ENCODE measurements at places on chromosomes 12 and 14.

- DNase-seq: no peak
Observed at GRCh38 chr12:53940443-53941014, 1.9 kb downstream of the HOXC13 start.

DNA sequence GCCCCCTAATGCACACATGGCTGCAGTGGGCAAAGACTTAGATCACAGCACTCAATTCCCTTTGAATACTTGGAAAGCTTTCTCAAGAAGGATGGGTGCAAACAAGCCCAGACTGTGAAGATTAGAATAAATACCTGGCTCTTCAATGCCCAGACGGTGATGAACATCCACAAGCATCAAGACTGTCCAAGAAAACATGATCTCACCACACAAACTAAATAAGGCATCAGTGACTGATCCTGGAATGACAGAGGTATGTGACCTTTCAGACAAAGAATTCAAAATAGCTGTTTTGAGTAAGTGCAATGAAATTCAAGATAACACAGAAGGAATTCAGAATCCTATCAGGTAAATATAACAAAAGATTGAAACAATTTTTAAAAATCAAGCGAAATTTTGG, 43.8 kb upstream of the ZDHHC17 start:
- DNase-seq: peak; percentile 61

DNA sequence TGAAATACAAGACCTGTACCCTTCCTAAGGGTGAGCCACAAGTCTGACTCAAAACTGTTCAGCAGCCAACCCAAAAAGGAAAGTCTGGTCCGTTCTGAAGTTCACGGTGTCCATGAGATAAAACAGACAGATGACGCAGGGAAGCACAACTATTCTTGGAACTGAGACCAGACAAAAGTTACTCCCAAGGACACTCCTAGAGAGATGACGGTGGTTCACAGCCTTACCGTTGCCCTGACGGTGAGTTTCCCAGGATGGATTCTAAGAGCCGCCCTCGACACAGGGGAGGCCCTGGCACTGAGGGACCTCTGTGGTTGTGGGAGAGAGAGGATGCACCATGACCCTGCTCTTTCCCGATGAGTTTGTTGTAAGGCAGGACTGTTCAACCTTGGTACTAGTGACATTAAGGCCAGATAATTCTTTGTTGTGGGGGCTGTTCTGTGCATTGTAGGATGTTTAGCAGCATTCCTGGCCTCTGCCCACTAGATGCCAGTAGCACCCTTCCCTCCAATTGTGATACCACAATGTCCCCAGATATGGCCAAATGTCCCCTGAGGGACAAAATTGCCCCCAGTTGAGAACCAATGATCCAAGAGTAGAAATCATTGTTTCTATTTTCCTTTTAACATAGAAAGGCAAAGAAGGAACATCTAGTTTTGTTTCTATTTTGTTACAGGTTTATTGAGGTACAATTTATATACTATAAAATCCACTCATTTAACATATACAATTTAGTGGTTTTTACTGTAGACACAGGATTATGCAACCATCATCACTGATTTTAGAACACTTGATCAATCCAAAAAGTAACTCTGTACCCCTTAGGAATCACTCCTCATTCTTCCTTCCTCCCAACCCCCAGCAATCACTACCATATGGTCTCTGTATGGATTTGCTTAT, 23.0 kb downstream of the OR10P1 start:
- DNase-seq: no peak

DNA sequence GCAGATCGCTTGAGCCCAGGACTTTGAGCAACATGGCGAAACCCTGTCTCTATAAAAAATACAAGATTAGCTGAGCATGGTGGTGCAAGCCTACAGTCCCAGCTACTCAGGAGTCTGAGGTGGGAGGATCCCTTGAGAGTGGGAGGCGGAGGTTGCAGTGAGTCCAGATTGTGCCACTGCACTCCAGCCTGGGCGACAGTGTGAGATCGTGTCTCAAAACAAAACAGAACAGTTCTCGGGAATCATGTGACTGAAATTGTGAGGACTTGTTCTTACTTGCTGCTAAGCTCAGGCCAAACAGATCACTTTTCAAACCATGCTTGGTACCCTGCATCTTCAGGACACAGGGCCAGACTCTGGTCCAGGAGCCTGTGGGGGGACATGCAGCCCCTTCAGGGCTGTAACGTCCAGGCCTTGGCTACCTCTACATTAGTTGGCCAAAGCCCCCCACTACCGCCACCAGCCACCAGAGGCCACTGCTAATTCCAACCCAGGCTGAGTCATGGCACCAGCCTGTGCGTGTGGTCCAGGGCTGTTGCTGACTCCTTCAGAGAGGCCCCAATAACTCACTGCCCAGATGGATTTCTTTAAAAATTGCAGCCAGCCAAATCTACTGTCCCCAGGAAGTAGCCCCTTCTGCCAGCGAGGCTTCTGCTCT, 33.4 kb upstream of the SYNDIG1L start:
- DNase-seq: peak; percentile 79

- peak; percentile 81 for DNase-seq
Observed at GRCh38 chr14:65168840-65169239, 66.5 kb upstream of the MAX start.

- DNase-seq: peak; percentile 78
Observed at GRCh38 chr12:112418608-112419296, at the start of gene PTPN11. TSS of gene PTPN11 (plus strand) at chr12:112418947. CDS start at chr12:112419112, 165 bp downstream.

DNA sequence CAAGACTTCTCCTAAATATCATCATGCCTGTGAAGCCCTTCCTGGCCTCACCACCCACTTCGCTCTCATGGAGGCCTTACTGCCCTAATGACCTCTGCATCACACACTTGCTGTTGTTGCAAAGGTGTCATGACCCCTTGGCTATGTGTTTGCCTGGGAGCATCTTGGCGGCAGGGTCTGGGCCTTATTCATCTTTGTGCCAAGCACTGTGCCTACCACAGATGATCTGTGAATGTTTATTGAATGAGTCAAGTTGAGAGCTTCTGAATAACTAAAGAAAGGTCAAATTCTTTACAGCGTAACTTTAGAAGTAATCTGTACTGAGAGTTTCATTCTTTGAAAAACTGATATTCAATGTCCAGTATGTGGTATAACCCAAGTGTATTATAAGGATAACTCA, 113.3 kb downstream of the TTC8 start:
- peak; percentile 20 for DNase-seq

GRCh38 chr12:64390275-64390851, at the start of gene C12orf56:
TSS of gene C12orf56 (minus strand) at chr12:64390758. CDS start at chr12:64390565, 193 bp downstream.
- DNase-seq: no peak

GRCh38 chr12:53636641-53637040, 10.5 kb upstream of the ATF7 start:
- no peak for DNase-seq

- no peak for DNase-seq
Observed at GRCh38 chr12:92044435-92044834, 101.2 kb downstream of the BTG1 start.

- no peak for DNase-seq
Observed at GRCh38 chr14:104442631-104443390, 136.8 kb upstream of the C14orf180 start.

GRCh38 chr14:105894125-105894977, 368.0 kb downstream of the TMEM121 start:
- no peak for DNase-seq

GRCh38 chr12:48788524-48788853, 400 bp downstream of the ADCY6 start:
- DNase-seq: no peak

DNA sequence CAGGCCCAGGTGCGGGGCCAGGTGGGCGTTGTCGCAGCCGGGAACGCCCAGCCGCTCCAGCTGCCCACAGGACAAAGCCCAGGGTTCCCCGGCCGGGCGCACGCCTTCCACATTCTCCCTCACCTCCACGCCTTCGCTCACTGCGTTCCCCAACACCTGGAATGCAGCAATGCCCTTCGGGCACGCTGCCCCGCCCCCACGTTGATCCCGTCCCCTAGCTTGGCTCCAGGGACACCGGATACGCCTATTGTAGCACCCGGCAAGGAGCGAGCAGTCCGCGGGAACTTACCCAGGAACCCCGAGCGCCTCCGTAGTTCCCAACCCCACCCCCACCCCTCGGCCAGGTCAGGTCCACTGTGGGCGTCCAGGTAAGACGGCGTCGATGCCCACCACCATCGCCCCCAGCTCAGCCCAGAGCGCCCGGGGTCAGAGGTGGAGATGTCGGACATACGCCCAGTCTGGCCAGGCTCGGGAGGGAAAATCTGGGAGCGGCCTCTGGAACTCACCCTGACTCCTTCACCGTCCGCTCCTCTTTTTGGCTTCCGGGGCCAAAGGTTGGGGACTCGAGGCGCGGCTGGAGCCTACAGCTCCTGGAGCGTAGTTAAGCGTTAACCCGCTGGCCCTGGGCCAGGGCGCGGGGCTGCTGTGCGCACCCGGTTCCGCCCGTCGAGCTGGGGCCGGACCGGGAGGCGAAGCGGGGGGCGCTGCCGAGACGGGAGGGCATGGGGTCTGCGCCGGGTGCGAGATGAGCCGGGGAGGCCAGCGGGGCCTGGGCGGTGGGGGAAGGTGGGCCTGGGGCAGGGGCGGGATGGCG, 594 bp upstream of the CEP170B start:
- no peak for DNase-seq

- DNase-seq: peak; percentile 33
Observed at GRCh38 chr12:15530361-15530760, 208.1 kb downstream of the PTPRO start.

- DNase-seq: peak; percentile 62
Observed at GRCh38 chr12:22100958-22101748, 55.1 kb downstream of the CMAS start.

DNA sequence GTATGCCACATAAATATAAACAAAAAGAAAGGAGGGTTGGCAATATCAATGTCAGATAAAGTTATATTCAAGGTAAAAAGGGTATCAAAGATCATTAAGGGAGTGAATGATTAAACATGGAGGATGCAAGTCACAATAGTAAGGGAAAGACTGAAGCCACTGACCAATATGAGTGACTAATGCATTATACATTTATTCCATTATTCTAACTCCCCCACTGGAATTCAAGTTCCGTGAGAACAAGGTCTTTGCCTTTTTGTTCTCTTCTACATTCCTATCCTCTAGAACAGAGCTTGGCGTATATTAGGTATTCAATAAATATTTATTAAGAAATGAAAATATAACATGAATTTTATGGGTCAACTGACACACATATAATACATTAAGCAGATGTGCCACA, 30.7 kb downstream of the MAP4K5 start:
- DNase-seq: peak; percentile 86

DNA sequence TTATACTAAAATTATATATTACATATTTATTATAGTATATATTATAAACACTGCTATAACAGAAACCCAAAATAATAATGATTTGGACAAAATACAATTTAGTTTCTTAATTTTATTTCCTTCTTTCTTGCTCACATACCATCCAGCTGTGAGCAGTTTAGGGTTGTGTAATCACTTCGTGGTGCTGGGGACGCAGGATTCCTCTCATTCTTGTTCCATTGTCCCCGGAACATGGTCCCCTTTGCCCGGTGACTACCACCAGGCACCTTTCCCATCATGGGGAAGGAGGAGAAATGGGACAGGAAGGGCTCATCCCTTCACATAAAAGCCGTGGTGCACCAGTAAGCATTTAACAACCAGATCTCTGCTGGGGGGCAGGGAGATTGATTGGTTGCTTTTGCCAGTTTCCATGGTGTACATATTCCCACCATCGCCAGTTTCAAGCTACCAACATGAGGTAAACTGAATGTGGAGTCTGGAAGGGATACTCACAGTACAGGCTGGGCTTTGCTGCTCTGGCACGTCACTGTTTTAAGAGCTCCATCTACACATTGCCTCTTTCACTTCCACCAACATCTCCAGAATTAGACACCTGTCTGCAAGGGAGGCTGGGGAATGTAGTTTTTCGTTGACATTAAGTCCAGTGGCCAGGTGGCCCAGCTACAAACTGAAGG, 191.5 kb downstream of the TMEM132C start:
- no peak for DNase-seq

DNA sequence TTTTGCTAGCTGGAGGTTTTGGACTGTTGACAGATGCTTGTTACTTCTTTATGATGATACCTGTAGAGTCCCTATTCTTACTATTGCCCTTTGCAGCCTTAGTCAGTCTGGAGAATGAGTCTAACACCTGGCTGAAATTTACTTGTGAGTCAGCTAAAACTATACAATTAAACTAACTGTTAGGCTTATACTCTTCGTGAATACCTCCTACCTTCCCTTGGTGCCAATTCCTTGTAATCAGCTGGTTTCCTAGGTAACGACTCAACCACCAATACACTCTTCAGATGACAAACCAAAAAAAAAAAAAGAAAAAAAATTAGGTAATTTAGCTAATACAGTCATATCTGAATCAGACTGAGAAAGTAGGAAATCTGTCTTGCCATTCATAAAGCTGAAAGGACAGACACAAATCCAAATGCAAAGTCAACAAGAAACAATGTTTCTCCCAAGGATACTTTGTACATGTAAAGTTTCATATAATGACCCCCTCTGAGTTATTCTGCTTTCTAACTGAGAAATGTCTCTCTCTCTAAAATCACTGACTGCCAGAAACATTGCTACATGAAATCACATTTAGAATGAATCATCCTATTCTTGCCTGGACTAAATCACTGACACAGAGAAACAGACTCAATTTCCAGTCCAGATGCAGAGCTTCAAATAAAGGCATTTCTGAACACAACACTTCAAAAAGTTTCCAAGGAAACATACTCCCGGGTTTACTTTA, 56.5 kb upstream of the CDKL1 start:
- peak; percentile 83 for DNase-seq

GRCh38 chr12:79775355-79776027, 84.7 kb upstream of the PAWR start:
- no peak for DNase-seq

GRCh38 chr12:102865821-102866615, 51.0 kb downstream of the PAH start:
- DNase-seq: no peak

DNA sequence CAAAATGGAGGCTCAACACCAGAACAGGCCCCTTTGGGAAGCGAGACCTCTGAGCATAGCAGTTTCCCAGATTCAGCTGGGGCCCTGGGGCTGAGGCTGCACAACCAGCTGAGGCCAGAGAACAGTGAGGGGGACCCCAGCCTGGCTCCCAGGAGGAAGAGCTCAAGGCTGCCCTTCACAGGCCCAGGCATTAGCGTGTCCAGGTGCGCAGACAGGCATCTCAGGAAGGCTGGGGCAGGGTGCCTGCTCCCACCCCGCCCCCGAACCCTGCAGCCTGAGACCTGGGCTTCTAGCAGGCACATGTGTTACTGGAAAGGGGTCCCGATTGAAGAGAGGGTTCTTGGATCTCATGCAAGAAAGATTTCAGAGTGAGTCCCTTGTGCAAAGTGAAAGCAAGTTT, 27.2 kb downstream of the CALM1 start:
- DNase-seq: no peak

DNA sequence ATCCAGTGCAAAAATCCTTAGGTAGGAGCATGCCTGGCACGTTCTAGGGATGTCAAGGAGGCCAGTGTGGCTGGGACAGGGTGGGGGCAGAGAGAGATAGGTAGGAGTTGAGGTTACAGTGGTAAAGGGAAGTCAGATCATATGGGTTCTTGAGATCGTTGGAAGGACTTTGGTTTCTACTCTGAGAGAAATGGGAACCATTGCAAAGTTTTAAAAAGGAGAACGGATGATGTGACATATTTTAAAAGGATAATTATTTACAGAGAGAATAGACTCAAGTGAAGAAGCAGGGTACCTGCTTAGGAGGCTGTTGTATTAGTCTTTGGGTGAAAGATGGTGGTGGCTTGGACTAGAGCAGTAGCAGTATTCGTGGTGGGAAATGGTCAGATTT, 47.6 kb upstream of the ATP2B1 start:
- DNase-seq: no peak

Measured in HCEC 1CT (cell line).